ENCODE measurements at places on chromosomes 6 and 20.

GRCh38 chr6:1720620-1721322 lies 111.1 kb downstream of the FOXC1 start:
- no peak for DNase-seq

GRCh38 chr6:49978332-49979226 lies 9.2 kb upstream of the DEFB113 start:
- no peak for DNase-seq

DNA sequence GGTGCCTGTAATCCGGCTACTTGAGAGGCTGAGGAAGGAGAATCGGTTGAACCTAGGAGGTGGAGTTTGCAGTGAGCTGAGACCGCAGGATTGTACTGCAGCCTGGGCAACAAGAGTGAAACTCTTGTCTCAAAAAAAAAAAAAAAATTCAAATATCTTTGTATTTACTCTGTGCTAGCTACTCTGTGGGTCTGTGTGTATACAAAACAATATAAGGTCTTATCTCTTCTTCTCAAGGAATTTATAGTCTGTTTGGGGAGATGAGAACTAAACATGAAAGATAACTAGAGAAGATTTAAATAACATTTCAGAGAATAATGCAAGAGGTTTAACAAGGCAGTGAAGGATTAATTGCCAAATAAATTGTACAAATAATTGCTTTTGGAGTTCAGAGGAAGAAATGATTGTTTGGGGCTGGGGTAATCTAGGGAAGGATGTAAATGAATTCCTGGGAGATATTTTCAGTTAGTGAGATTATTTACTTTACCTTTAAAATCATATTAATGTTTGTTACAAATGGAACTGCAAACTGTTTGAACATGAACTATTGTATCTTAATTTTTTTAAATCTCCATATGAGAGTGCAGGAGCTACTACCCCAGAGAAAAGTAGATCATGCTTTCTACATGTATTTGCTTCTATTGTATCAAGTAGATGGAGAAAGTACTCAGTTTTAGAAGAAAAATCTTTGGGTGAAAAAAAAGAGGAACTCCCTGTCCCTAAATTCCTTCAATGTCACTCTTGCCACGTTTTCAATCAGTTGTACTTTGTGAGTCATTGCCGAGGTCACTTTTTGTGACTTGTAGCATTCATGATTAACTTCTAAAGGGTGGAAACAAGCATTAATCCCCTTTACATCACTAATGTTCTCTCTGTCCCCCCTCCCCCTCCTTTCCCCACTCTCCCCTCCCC lies 39.0 kb downstream of the NCOA3 start:
- no peak for DNase-seq

DNA sequence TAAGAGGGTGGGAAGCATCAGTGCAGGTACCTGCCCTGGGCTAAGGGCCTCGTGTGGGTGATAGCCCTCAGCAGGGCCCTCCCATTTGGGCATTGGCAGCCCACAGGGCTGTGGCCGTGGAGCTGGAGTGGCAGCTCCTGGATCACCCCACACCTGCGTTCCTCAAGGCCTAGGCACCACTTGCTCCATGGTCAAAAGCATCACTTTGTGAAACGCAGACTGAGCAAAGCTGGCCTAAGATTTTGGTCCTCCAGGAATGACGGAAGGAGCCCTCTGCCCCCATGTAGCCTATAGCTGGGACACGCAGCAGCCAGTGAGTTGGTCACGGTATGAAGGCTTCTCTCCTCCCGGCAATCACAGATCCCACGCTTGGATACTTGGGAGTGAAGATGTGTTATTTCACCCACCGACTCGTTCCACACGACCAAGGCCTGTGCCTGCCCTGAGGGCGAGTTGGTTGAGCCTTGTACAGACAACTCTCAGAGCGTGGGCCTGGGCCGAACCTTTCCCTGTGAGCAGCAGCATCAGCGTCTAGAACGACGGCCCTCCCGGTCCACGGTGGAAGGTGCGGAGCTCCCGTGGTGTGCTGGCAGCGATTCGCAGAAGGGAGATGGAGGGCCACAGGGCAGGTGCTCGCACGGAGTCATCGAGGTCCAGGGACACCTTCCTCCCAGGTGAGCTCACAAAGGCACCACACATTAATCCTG lies 39.7 kb downstream of the THBS2 start:
- no peak for DNase-seq

GRCh38 chr6:52587001-52587400 lies 10.1 kb upstream of the TRAM2 start:
- DNase-seq, result no peak

DNA sequence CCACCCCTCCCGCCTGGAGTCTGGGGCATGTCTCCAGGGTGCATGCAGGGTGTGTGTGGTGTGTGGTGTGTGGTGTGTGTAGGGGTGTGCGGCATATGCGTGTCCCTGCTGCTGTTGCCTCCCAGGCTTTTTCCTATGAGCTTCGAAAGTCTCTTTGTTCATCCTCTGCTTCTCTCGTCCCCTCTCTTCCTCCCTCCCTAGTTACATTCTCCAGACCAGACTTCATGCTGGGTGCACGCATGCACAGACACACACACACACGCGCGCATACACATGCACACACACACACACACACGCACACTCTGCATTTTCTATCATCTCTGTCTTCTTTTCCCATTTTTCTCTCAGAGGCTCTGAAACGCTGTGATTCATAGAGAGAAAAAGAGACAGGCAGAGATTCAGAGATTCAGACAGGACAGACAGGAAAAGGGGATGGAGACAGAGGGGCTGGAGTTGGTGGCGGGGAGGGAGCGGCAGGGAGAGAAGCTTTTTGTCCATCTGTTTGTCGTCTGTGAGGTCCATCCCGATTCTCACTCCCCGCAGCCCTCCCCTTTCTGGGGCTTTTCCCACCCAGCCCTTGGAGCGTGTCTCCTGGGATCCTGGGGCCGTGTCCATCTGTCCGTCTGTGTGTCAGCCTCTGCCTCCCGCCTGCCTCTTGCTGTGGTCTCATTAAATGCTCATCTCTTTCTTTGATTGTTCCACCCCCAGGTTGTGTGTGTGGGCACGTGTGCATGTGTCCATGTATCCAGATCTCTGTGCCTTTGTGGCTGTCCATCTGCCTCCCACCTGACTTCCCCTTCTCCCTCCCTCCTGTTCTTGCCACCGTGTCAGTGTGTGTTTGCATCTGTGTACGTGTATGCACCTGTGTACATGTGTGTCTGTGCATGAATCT lies 62.6 kb downstream of the SRC start:
- DNase-seq, result no peak

GRCh38 chr20:33945391-33946081 lies 48.2 kb upstream of the RALY start:
- no peak for DNase-seq

GRCh38 chr6:138415125-138415524 lies 11.1 kb downstream of the HEBP2 start:
- no peak for DNase-seq

GRCh38 chr20:10131732-10132345 lies 86.8 kb upstream of the SNAP25 start:
- no peak for DNase-seq

GRCh38 chr20:47668313-47669151 lies 116.7 kb downstream of the SULF2 start:
- DNase-seq, result no peak

- no peak for DNase-seq
Measured at GRCh38 chr20:50258790-50259483, 68.3 kb downstream of the CEBPB start.

DNA sequence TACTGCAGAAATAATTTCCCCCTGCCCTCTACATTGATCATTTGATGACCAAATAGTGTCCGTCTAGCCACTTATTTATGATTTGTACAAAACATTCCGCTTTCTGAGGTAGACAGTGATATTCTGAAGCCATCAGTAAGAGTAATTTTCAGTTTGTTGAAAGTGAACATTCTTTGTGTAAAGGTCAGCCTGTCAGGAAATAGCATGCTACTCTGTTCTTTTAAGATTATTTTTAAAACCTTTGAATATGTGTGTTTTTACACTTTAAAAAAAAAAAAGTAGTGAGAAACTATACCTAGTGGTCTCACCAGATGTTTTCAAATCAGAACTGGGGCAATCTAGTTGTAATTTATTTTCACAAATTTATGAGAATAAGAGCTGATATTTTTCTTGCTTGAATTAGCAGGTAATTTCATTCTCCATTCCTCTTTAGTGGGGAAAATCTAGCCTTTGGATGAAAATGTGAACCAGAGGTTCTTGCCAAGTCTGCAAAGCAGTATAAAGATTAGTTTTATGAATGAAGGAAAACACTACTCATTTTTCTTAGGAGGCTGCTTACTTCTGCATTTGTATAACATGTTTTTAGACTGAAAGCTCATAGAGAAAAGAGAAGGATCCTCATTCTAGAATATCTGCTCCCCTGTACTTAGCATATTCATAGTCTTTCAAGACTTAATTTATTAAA lies 12.1 kb upstream of the REV3L start:
- DNase-seq, result no peak
